ENCODE measurements at places on chromosomes 4 and X.

DNA sequence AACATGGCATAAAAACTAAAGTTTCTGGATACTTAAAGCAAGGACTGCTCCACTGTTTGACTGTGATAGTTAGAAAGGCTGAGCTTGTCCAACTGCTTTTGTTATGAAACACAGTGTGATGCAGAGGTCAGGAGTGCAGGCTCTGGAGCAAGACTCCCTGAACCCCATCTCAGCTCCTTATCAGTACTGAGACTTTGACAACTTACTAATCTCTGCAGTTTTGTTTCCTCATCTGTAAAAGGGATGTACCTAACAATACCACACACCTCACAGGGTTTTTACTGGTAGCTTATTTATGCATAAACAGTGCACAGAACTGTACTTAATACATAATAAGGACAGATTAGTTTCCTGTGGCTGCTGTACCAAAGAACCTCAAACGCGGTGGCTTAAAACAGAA, 804.3 kb downstream of the FSTL5 start:
- DNase-seq = no peak

DNA sequence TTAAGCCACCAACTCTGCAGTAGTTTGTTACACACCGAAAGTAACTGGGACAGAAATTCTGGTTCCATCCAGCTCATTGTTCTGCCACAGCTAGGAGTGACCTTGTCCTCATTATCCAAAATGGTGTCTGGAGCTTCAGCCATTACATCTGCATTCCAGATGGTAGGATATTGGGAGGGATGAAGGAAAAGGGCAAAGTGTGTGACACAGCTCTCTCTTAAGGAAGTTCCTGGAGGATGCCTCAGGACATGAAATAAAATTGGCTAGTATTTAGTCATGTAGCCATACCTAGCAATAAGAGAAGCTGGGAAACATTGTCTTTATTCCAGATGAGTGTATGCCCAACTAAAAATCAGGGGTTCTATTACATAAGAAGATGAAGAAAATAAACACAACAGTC, 262.0 kb downstream of the BCOR start:
- no peak for DNase-seq

DNA sequence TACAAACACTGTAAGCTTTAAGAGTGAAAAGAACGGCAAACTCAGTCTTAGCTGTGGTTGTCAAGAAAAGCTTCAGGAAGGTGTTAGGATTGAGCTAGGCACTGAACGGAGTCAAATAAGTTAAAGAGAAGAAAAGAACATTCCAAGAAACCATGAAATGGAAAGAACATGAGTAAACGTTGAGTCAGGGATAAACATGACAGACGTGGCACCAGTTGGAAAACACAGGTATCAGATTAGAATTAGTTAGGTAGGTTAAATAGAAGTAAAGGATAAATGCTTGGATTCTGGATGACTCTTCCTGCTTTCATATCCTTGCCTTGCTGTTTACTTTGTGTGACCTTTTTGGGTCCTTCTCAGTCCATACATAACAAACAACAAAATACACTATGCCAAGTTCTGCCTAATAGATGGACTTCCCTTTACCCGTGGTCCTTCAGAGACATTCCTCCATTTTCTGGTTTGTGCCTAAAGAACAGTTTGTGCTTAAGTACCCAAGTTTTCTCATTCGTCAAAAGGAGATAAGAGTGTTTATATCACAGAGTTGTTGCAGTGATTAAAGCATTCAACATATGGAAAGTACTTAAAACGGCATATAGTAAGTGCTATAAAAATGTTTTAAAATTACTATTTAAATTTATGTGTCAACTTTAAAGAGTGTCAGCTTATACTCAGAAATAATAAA, 446.9 kb downstream of the TMA16 start:
- DNase-seq = no peak

- no peak for DNase-seq
These were observed 212.5 kb downstream of the PRDM5 start for GRCh38 chr4:120709991-120710390.

DNA sequence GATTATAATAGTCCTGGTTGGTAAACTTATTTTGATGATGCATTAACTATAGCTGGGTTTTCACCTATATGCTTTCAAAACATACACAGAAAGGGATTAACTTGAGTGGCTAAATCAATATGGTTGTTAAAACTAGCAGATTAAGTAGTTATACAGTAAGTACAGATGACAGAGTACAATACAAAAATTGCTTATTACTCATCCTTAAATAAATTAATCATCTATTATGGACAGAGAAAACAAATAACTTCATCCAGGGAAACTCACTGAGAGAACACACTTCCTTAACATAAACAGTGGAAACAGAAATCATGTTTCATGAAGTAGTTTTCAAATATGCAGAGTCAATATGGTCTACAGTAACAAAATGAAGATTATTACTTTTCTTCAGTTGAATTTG, 133.4 kb downstream of the AREG start:
- no peak for DNase-seq

DNA sequence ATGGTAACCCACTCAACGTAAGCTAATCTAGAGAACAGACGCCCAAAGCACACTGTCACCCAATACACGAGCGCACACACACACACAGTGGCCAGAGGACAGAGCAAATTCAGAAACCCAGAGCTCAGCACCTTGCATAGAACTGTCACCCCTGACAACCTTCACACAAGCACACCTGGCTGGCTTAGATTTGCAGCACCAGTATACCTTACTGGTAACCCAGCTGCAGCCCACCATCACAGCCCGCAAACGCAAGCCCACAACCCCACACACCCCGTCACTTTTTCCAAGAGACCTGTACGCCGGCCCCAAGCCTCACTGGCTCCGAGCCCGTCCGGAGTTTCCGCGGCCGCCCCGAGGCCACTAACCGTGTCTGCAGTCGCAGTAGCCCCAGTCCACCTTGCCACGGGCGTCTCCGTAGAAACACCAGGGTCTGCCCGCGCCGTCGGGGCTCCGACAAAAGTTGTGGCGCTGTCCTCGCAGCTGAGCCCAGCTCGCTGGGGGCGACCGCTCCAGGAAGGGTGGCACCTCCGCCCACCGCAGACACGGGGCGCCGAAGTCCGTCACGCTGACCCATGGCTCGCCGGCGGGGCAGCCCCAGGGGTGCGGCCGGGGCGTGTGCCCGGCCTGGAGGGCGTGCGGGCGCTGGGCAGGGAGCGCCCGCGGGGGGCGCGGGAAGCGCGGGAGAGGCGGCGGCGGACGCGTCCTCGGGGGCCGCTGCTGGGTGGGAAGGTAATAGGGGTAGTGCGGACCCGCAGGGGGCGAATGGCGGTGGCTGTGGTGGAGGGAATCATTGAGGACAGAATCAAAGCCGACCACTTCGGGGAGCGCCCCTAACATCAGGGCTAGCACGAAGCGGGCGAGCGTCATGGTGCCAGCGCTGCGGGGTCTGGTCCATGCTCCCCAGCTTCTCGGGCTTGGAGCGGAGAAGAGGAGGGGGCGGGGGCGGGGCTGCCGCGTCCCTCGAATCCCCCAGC, 664 bp downstream of the PRSS12 start:
- peak; percentile 18 for DNase-seq

DNA sequence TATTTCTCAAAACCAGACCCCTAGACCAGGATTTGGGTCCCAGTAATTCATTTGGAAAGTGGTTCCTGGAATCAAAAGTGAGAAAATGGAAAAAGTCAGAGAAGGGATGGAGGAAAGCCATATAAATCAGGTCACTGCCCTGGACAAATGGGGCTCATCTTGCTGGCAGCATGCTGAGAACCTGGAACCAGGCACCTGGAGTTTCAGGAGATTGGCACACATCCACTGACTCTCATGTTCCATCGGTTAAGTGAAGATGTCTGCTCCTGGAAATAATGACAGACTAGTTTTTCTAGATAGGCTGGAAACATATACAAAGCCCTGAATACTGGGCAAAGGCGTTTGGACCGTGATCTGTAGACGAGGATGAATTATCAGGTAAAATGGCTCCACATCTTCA, 163.6 kb upstream of the HS3ST1 start:
- DNase-seq = no peak

DNA sequence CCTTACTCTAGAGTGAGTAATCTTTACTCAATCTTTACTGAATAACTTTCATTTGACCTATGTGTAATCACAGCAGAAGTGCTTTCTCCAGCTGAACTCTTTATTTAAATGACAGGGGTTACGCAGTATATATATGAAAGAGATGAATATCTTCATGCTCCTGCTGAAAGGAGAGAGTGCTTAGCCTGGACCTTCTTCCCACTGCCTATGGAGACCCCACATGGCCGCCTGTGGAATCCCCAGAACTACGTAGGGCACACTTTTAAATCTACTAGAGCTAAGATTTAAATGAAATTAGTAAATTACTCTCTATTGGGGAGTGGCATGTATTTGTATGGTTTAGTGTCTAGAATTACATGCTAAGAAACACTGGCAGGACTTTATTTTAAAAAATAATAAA, 391.2 kb downstream of the ANKRD50 start:
- DNase-seq = no peak

DNA sequence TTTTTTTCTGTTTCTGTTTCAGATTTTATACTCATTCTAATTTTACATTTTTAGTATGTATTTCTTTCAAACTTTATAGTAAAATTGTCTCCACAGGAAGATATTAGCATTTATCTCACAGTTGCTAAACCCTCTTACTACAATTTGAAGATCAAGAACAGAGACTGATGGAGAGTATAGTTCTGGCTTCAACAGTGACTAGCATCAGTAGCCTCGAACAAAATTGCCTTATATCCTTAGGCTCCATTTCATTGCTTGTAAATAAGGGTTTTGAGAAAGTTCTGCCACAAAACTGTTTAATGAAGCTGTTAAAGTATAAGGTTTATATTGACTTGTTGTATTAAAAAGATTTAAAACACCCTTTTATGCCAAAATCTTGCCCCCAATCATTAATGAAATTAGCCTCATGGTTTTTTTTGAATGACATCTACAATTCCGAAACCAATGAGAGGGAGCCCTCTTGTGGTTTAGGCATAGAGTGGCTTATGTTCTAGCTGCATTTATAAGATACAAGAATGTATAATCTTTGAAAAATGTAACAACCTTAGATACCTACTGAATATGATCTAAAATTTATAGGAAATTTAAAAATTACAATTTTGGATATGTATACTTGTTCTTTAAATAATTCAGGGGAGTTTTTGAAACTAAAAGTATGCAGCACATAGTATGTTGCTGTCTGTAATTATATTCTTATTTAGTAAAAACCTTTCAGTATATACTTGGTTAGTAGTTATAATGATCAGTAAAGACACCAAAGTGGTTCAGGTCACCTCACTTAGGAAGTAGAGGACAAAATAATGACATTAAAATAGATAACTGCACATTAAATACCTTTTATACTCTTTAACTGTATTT, 109.8 kb upstream of the HPGD start:
- DNase-seq = peak; percentile 4

GRCh38 chr4:28481565-28481964, 1620.9 kb downstream of the STIM2 start:
- DNase-seq = no peak

GRCh38 chr4:109499513-109499912, 60.5 kb upstream of the MCUB start:
- DNase-seq = no peak

DNA sequence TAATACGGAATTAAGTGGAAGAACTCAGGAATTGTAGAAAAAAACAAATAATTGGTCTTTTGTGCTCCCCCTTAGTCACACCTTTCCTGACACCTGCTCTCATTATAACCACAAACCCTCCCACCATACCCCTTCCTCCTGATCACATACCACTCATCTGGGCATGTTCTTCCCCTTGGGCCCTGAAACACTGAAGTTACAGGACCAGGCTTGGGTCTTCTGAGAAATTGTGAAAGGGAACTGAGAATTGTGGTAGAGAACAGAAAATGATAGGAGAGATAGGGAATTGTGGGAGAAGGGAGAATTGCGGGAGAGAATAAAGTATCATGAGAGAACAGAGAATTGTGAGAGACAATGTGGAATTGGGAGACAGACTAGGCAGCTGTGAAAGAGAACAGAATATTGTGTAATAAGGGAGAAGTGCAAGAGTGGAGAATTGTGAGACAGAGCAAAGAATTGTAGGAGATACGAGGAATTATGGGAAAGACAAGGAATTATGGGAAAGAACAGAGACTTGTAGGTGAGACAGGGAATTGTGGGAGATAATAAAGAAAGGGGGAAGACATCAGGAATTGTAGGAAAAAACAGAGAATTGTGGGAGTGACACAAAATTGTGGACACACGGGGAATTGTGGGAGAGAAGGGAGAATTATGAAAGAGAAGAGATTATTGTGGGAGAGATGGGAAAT, 2.7 kb upstream of the HCCS start:
- no peak for DNase-seq

DNA sequence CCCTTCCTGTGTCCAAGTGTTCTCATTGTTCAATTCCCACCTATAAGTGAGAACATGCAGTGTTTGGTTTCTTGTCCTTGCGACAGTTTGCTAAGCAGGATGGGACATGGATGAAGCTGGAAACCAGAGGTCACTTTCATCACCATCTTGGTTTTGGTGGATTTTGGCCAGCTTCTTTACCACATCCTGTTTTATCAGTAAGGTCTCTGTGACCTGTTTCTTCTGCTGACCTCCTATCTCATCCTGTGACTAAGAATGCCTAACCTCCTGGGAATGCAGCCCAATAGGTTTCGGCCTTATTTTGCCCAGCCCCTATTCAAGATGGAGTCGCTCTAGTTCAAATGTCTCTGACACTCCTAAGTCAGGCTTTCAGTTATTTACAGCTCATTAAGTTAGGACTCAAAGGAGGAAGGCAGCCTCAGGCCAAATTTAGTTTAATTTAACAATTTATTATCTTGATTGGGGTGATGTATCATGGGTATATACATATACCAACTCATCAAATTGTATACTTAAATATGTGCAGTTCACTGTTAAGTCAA, 169.9 kb upstream of the NDP start:
- DNase-seq = no peak

GRCh38 chr4:130608121-130608520, 1512.2 kb downstream of the C4orf33 start:
- no peak for DNase-seq

GRCh38 chr4:134178706-134179105, 22.9 kb downstream of the PABPC4L start:
- no peak for DNase-seq

DNA sequence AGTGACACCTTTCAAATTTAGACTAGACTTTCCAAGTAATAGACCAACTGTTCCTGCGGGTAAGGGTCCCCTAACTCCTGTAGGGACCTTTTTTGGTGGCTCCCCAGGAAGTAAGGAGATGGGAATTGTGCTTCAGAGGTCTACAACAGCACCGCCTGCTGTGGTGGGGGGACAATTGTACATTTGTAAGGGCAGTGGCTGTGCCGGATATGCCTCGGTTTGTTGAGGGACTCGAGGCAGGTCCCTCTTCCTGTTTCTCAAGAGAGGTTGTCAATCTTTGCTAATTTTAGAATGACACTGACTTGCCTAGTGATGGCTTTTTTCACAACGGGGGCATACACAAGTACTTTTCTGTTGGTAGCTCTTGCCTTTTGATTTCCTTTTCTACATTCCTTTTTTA, 15.5 kb upstream of the HSD17B11 start:
- peak; percentile 43 for DNase-seq

DNA sequence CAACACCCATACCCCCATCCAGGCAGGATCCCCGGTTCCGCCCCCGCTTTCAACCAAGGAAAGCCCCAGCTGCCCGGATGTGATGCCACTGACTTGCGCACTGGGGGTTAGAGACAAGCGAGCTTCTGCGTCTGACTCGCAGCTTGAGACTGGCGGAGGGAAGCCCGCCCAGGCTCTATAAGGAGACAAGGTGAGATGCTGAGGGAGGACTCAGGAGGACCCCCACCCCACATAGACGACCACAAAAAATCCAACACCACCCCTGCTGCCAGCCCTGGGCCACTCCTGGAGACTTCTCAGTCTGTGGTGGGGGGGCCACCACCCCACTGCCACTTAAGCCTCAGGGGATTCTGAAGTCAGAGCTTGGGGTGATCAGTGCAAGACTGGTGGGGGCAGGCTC, at the start of gene MAGEA4:
Gene MAGEA4 (plus strand): TSS at position 110 of the 400 bp plus-strand sequence. CDS start 10,776 bp downstream, outside the sequence.
- DNase-seq = no peak
